ENCODE measurements at places on chromosomes 6 and 20.

DNA sequence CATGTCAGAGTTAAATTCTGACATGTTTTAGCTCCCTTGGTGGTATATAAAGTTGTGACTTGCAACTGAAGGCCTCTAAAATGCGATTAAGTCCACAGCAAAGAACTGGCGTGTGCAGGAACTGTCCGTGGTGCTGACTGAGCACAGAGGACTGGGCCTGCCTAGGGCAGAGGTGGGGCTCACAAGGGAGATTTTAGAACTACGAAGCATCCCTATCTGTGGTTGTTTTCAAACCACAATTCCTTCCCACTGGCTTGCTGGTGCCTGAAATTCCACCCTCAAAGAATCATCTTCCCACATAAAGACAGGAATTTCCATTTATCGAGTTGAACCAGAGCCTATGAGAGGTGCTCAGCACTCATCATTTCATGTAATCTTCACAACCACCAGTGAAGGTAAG, 30.1 kb downstream of the RIMS4 start:
- DNase-seq = no peak

DNA sequence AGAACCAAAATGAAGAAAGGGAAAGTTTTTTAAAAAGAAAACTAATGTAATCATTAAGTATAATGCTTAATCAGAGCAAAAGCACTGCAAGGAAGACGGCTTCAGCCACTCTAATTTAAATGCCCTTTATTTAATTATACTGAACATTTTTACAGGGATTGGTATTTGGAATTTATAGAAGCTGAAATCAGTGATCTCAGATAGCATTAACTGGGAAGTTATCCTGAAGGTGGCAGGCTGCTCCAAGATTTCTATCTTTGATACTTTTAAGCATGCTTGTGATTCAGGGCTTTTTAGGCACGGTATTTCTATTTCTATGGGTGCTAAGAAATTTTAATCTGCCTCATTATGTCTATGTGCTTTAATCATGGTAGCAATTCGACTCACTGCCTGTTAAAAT, 1.3 kb upstream of the NDUFAF4 start:
- no peak for DNase-seq

DNA sequence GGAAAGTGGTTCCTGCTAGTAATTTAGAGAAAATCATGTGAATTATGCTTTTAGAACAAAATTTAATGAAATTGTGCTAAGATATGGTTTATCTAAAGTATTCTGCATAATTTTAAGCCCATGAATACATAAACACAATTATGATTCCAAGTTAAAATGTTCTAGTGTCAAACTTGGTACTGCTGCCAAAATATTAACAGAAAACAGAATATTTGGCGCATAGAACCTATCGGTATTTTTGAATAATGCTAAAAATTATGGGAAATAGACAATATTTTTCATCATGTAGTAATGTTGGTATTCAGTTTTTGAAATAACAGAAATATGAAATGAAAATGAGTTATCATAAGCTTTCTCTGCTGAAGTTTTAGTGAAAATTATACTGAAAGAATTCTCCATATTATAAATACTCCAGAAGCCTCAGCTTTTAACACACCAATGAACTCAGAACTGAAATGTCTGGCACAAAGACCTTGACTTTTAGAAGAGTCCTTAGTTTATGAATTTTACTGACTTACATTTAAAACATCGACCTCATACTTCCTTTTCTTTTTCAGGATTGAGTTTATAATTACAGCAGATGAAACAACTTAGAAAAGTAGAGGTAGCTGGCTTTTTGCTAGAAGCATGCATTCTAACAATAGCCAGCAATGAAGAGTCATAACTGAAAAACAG, 1192.3 kb upstream of the GJE1 start:
- DNase-seq = no peak

- no peak for DNase-seq
Observed at GRCh38 chr6:6836609-6837406, 248.3 kb downstream of the LY86 start.
